Activated naive CD4-positive, alpha-beta T cell treated with anti-CD3 and anti-CD28 coated beads, Interleukin-2, amount 10 ng/mL, durations not matched to agents 7 days and 5 days (primary cell): ENCODE measurements at places on chromosomes 1 and 21.
A peak's percentile ranks its signal among the peaks of the same experiment; 100 is the strongest.

DNA sequence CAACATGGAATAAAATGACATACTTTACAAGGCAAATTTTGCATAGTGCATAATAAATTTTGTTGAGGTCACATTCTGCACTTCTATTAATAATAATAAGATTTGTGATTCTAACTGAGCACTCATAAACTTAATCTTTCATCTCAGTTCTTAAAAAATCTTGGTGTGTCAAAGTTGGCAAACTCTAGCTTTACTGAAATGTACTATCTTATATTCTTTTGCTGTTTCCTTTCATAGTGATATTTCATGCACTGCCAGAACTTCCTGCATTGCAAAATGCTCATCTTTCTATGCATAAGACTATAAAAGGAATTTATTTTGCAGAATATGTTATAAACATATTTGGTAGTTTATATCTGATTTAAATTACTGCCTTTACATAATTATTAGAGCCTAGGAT lies 797.6 kb downstream of the ADGRL2 start:
- no peak for DNase-seq

DNA sequence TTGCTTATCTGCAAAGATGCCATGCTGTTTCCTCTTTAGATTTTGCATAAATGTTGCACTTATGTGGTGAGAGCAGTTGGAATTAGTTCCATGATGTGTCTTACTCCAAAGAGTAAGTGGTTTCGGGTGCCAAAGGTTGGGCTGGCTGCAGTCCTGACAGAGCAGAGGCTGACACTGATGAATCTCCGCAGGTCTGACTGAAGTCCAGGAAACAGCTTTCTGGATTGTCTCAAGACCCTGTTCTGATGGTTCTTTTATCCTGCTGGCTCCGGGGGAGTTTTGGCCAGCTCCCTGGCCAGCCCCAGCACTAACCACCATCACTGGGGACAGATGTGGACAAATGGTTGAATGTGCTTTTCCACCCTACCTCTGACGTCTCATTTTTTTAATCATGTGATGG lies 207.2 kb upstream of the KIAA0040 start:
- no peak for DNase-seq

DNA sequence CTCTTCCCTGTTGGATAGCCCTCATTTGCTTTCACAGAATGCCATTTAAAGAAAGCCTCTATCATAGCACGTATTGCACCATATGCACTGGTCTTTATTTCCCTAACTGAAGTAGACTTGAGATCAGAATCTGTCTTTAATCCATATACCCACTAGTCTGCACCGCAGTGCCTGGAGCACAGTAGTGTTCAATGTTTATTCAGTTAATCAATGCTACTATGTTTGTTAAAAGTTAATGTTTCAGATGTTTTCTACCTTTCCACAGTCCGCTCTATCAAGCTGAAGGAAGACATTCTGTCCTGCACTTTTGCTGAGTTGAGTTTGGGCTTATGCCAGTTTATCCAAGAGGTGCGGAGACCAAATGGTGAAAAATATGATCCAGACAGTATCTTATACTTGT lies 139.2 kb downstream of the ZMYM4 start:
- no peak for DNase-seq

- DNase-seq, result peak; percentile 74
These were observed 3.1 kb upstream of the BLACAT1 start for GRCh38 chr1:205458777-205459566.

- DNase-seq, result no peak
These were observed 5.4 kb downstream of the ARTN start for GRCh38 chr1:43938892-43939587.

GRCh38 chr1:2210084-2210653 lies 15.6 kb upstream of the FAAP20 start:
- no peak for DNase-seq
